Stimulated activated CD4-positive, alpha-beta T cell treated with anti-CD3 and anti-CD28 coated beads, TNF-alpha, amount 100 ng/mL, for 4 hours (primary cell): ENCODE measurements at places on chromosomes 5 and 9.

- no peak for DNase-seq
Observed at GRCh38 chr5:131505237-131505908, 129.7 kb downstream of the RAPGEF6 start.

GRCh38 chr5:147508711-147509040 is 1.2 kb downstream of the DPYSL3 start:
- DNase-seq, result no peak

GRCh38 chr5:166281433-166281832 is 2010.0 kb upstream of the WWC1 start:
- DNase-seq, result no peak

DNA sequence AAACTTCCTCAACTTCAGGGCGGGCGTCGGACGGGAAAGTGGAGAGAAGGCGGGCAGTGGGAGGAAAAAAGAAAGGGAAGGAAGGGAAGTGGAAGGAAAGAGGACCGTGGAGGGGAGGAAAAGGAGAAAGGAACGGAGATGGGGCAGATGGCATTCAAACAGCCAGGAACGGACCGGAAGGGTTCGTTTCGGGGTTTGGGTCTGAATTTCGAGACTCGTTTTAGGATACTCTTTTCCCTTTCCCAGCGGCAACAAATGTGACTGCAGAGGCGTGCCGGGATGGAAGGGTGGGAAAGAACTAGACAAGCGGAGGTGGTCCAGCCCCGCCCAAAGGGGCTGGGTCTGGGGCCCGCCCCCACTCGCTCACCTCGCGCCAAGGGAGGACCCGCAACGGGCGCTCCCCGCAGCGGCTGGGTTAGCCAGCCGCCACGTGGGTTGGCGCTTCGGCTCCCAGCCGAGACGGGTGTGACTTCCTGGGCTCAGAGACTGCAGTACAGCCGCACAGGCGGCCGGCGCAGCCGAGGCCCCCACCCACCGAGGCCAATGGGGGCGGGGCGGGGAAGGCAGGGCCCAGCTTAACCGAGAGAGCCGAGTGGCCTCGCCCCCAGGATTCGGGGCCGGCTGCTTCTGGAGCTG is 2.7 kb downstream of the VCAN start:
- no peak for DNase-seq

GRCh38 chr9:136610426-136610825 is 52.3 kb upstream of the EGFL7 start:
- DNase-seq, result no peak

GRCh38 chr5:59249726-59250125 is 643.8 kb downstream of the PDE4D start:
- DNase-seq, result no peak

DNA sequence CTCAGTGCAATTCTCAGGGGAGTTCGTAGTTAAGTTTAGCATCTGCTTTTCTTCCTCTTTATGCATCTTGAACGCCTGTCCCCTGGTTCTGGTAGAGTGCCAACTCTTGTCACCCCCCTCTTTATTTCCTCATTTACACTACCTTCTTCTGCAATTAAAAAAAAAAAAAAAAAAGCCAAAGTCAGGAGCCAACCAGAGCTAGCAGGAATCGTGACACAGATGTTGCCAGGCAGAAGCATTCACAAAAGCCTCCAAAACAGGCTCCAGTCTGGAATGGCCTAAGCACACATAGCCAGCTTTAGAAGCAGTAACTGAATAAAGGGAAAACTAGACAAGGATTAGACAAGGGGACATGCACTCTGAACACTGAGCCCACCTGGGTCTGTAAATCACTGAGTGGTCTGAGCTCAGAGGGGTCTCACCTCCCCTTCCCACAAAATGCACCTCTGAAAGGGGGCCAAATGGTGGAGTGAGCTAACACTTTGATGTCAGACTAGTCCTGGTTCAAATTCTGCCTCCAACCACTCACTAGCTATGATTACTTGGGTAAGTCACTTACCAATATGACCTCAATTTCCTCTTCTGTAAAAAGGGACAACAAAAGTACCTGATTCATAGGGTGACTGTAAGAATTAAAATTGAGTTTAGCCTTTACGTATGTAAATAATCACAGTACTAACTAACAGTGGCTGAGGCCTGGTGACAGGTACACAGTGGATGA is 2.0 kb downstream of the CD74 start:
- peak; percentile 10 for DNase-seq

GRCh38 chr5:167657016-167657415 is 634.4 kb upstream of the WWC1 start:
- DNase-seq, result no peak

DNA sequence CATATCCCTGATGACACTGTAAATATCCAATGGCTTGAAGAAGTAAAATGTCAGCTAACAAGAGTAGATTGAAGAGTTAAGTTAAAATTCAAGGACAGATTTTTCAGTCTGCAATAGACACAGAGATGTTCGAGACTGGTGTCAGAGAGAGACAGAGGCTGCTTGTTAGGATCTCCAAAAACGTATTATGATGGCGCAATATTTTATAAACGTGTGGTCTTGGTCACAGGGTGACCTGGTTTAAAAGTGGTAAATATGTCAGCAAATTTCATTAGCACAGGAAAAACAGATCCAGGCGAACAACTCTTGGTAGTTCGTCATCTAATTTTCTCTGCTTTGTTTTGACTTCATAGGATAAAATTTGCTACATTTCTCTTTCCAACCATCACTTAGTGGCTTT is 317.4 kb downstream of the MCTP1 start:
- DNase-seq, result no peak

- no peak for DNase-seq
Observed at GRCh38 chr5:52989025-52989780, at the start of gene ITGA2. ITGA2 (plus strand) TSS chr5:52989352; CDS start chr5:52989469, 117 bp downstream.

- no peak for DNase-seq
Observed at GRCh38 chr5:1477341-1477740, 32.1 kb upstream of the SLC6A3 start.

- no peak for DNase-seq
Observed at GRCh38 chr9:109449036-109449798, 48.9 kb downstream of the PTPN3 start.

DNA sequence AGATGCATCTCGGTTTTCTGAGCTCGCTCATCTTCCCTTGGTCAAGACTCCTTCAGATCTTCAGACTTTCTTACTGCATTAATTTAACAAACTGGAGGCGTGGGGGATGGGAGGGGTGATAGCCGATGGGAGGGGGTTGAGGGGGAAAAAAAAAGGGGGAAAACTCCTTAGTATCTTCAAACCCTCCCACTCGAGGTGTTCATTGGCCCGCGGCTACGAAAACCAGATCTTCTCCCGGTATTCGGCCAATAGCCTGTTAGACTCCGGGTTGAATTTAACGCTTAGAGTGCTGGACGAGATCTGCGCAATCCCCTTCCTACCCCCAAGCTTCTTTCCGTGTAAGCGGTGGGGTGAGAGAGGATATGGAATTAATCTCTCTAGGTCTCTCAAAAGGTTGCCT is 689 bp upstream of the GLRA1 start:
- no peak for DNase-seq

DNA sequence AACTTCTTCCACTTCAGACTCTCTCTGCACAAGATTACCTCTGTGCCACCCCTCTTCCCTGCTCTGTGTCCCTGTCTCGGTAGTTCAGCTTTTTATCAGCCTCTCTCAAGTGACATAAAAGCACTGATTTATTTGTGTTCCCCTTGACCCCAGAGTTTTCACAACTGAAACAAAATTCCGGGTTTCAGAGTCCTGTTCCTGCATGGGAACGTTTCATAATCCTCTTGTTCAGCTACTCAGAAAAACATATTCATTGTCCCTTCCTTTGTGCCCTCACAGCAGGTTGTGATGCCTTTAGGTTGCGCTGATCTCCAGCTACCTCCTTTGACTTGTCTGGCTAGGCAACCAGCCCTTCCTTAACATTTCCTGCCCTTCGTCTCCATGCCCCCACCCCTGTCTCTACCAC is 13.7 kb upstream of the ITGA1 start:
- no peak for DNase-seq

- DNase-seq, result no peak
Observed at GRCh38 chr5:175420383-175420782, 23.6 kb downstream of the DRD1 start.

- peak; percentile 57 for DNase-seq
Observed at GRCh38 chr9:32579706-32580331, 6.9 kb upstream of the NDUFB6 start.

DNA sequence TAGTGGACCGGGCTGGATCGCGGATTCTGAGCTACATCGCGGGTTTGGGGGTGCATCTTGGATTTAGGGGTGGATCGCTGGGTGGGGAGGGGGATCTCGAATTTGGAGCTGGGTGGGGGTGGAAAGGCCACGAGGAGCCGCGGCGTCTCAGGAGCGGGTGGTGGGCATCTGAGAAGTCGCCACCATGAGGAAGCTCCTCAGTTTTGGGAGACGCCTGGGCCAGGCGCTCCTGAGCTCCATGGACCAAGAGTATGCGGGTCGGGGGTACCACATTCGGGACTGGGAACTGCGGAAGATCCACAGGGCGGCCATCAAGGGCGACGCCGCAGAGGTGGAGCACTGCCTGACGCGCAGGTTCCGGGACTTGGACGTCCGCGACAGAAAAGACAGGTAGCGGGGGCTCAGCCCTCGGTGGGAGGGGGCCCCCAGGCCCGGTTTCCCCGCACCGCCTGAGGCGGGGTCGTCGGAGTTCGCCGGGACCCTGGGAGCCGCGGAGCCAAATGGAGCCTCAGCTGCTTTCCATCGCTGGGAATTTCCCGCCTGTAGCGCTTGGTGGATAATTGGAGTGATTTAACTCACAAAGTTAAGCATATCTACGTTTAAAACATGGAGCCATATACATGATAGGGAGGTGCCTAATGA is 376 bp downstream of the ANKRD18B start:
- no peak for DNase-seq

DNA sequence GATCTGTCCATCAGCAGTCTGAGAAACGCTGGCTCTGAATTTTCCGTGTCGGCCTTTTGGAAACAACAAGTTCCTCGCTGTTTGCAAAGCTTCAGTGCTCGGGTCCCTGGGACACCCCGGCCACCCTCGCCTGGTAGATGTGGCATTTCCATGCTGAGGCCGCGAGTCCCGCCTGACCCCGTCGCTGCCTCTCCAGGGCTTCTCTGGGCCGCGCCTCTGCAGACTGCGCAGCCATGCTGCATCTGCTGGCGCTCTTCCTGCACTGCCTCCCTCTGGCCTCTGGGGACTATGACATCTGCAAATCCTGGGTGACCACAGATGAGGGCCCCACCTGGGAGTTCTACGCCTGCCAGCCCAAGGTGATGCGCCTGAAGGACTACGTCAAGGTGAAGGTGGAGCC is 4.7 kb downstream of the NTNG2 start:
- no peak for DNase-seq

DNA sequence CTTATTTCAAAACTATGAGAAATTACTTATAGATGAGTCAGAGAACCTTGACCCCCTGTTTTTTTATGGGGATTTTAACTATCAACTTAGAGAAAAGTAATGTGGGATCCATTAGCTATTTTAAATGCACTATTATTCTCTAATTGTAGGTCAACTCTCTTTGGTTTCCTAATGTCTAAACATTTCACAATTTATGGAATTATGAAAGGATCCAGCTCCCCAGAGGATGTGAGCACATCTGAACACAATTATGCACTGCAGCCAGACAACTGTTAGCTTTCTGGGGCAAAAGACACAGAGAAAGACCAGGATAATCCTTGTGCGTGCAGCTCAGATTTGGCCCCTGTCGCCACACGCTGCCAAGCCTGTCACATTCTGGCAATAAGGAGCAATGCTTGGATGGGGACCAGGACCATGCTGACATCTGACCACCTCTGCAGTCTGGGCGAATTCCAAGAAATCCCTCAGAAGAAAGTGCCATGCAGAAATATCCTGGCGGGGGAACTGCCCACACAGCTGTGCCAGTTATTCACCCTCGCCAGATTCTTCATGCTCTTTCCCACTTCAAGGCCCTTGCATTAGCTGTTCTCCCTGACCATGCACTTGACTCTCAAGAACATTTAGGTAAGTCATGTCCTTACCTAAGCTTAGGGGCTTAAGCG is 22.2 kb upstream of the CMBL start:
- no peak for DNase-seq

GRCh38 chr5:73938280-73938937 is 312.4 kb downstream of the ARHGEF28 start:
- no peak for DNase-seq

GRCh38 chr9:18459962-18460584 is 13.9 kb upstream of the ADAMTSL1 start:
- DNase-seq, result no peak

GRCh38 chr9:35446012-35446411 is 43.9 kb upstream of the RUSC2 start:
- no peak for DNase-seq

DNA sequence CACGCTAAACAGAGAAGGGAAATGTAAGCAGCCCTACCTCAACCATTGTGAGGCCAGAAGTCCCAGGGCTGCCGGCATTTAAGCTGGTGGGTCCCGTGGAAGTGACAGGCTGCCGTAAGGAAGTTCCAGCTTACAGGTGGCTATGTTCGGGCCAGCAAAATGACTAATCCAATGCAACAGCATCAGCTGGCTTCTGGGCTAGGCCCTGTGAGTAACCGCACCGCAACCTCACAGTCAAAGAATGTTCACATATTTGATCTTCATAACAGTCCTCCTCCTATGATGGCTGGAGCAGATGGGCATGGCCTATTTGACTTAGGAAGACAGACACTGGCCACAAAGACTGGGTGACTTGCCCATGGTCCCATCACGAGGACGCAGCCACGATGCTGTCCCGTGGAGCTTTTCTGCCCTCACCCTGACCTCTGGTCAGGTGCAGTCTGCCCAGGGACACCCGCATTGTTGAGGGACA is 88.2 kb downstream of the LIFR start:
- no peak for DNase-seq

- no peak for DNase-seq
Observed at GRCh38 chr9:133573791-133574515, 35.2 kb downstream of the FAM163B start.

GRCh38 chr9:14863402-14863801 is 46.8 kb downstream of the FREM1 start:
- DNase-seq, result no peak

DNA sequence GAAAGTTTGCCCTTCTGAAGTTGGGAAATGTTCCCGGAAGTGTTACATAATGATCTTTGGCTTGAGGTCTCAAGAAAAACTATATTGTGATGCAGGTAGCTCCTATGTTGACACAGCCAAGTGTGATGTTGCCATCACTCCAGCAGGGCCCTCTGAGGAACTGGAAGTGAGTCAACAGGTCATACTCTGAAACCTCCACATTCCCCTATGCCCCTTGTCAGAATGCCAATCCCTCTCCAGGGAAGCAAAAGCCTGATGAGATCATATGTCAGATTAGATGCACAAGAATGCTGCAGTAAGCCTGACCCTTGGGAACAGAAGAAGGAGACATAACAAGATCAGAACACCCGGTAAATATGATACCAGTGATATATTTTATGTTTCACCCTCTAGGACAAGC is 66.8 kb upstream of the ITGA2 start:
- no peak for DNase-seq

GRCh38 chr5:57488215-57488955 is 5.8 kb upstream of the ACTBL2 start:
- DNase-seq, result no peak

DNA sequence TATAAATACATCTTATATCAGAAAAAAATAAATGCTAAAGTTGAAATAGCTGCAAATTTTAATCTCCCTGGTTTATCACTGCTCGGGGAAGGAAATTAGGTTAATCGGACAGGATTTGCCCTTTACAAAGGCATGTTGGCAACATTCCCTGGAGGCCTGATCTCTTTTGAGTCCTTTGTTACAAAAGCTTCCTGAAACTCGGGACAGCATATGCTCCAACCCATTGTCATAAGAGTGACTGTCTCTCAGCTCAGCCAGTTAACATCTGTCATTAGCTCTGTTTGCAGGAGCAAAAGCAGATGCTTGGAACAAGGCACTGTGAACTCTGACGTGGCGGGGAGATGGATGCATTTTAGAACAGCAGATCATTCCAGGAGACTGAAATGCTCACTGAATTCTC is 80.6 kb downstream of the MYO10 start:
- no peak for DNase-seq
